Upper lobe of left lung (tissue), 6 donors: ENCODE measurements at places on chromosomes 6 and 20.

DNA sequence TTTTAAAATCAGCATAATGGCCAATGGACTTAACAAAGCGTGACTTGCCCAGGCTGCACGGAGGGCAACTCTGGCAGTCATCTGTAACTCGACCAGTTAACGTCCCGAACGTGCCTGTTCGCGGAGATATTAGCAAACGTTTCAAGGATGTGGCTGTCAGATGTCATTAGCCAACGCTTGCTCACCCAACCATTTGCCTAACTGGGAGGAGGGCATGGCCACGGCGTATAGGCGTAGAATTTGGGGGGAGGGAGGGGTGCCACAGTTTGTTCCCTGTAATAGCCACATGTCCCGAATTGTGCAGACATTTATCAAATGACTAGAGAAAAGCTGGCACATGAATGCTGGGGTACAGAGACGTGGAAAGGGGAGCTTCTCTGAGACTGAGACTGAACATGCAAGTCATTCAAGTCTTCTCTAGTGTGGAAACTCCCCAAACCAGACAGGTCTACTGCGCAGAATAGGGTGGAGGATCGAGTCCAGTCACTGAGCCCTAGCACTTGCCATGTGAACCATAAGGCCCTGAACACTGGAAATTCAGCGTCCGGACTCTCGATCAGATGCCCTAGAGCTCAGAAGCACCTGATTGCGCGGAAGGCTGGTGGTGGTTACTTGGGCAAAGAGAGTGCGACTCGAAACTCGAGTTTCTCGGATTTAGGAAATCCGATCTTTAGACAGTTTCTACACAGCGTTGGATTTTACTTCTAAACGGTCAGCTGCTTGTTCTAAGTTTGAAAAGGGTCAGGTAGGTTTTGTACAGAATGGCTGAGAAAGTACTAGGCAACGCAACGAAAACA lies 32.6 kb downstream of the TFAP2B start:
- peaks cover 5% of the 10 kb centered on the region for H3K4me1 ChIP-seq
- H3K27ac ChIP-seq: no peak overlapping the region
- DNase-seq: no peak
- H3K36me3 ChIP-seq: no peaks in the 10 kb centered on the region
- H3K27me3 ChIP-seq: no peaks in the 10 kb centered on the region
- no peak overlapping the region for H3K4me3 ChIP-seq

- no peak for DNase-seq
- H3K27me3 ChIP-seq: no peaks in the 10 kb centered on the region
- H3K36me3 ChIP-seq: no peaks in the 10 kb centered on the region
Measured at GRCh38 chr6:113824411-113824810, 32.7 kb upstream of the MARCKS start.

DNA sequence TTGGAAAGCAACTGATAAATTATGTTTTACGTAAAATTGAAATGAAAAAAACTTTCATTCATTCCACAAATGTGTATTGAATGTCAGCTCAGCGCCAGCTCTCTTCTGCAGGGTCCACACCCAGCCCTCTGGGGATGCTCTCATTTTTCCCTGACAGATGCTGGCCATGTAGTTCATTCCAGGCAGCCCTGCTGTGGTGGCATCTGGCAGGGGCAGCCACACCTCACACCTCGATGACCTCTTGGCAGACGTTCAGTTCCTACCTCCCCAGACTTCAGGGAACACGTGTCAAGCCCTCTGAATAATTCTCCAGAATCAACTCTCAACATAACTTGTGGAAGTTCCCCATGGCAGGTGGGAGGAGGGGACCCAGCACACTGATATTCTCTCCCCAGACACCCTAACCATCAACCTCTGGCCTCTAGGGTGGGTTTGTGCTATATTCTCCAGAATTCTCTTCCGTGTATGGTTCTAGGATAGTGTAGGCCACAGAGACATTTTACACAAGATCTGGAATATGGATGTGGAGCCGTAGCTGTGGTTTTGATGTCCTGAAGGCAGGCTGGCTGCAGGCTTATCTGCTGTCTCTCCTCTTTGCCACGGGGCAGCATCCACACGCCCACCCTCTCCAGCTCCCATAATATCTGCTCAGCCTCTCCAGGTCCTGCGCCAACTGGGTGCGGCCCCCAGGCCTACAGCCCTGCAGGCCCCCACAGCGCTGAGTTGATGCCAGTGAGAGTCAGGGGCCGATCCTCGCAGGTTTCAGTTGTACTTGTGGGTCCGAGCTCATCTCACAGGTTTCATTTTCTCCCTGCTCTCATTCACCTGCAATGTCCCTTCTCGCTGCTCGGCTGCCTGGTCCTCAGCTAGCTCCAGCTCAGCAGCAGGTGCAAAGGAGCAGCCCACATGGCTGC lies 175.8 kb upstream of the ARID1B start:
- peak; percentile 37 for DNase-seq
- no peaks in the 10 kb centered on the region for H3K27me3 ChIP-seq

DNA sequence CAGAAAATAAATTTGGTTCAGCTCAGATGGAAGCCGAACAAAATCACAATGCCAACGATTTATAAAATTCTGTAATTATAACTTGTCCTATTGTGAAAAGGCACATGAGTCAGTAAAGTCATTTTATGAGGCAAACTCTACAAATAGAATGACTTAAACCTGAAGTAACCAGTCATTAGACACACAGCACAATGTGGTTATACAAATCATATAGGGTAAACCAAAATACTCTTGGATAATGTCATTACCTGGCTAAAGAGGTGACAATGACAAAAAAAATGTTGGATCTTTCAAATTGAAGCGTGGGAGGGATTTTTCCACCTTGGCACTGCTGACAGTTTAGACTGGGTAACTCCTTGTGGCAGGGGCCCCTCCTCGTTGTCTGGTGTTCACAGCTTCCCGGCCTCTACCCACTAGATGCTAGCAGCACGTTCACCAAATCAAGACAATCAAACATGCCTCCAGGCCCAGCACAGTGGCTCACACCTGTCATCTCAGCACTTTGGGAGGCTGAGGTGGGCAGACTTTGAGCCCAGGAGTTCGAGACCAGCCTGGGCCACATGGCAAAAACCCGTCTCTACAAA lies 5.0 kb downstream of the ANKRD60 start:
- H3K4me1 ChIP-seq: peaks cover 3% of the 10 kb centered on the region
- DNase-seq: no peak
- H3K4me3 ChIP-seq: no peak overlapping the region
- peaks cover 3% of the 10 kb centered on the region for H3K27me3 ChIP-seq

GRCh38 chr20:32972181-32973076 lies 31.8 kb downstream of the SUN5 start:
- no peak for DNase-seq
- H3K4me3 ChIP-seq: no peak overlapping the region
- H3K27ac ChIP-seq: no peak overlapping the region
- no peaks in the 10 kb centered on the region for H3K4me1 ChIP-seq
- no peaks in the 10 kb centered on the region for H3K36me3 ChIP-seq
- no peaks in the 10 kb centered on the region for H3K27me3 ChIP-seq
